ENCODE measurements at places on chromosomes 16 and 17.
A peak's percentile ranks its signal among the peaks of the same experiment; 100 is the strongest.

- DNase-seq, result no peak
Observed at GRCh38 chr17:69634844-69635243, 220.3 kb downstream of the MAP2K6 start.

DNA sequence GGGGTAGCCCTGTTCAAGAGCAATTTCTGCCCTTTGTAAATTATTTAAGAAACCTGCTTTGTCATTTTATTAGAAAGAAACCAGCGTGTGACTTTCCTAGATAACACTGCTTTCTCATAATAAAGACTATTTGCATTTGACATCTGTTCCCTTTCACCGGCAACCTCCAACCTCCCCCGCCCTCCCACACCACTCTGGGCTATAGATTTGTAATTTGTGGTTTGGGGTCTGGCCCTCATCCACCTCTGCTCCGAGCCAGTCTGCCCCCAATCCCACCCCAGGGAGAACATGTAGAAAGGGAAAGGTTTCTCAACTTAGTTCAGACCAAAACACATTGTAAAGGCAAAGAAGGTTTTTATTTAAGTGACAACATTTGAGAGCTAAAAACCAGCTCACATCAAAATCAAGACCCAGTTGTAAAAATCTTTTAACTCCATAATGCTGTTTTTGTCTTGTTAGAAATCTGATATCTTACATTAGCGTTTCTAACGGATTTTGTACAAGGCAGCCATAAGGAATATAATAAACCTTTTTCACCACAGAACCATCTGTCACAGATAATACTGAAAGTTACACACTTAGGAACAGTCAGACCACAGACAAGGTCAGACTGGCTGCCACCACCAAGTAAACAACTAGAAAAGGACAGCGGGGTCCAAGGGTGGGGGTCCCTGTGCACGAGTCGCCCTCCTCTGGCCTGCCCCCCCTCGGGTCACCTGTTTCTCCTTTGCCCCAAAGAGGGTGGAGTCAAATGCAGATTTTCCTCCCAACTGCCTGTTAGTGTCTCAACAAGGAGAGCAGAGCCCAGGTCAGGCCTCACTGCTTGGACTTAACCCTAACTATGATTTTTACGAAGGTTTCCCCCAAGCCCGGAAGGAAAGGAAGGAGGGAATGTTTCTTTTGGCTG is 6.9 kb downstream of the PIMREG start:
- no peak for DNase-seq

DNA sequence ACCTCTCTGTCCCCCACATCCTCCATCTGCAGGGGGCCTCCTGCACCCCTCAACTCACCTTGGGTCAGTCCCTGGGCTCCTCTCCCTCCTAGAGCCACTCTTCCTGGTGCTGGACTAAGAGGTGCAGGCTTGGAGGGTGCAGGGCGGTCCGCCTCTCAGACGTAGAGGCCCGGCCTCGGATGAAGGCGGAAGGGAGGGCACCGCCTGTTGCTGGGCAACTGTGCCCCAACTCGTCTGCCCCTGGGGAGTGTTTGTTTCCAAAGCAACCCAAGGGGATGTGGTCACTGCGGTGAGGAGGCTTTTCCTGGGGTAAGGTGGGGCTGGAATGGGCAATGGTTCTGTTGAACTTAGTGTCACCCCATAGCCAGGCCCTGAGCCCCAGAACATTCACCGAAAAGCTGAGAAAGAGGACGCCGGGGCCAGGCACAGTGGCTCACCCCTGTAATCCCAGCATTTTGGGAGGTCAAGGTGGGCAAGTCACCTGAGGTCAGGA is at the start of gene C16orf54:
Gene C16orf54 (minus strand): TSS at position 138 of the 493 bp plus-strand sequence. CDS start 1,039 bp downstream, outside the sequence.
- DNase-seq, result no peak

GRCh38 chr17:17758941-17759563 is 77.7 kb downstream of the SREBF1 start:
- DNase-seq, result no peak

- no peak for DNase-seq
Observed at GRCh38 chr17:28115046-28115445, 72.6 kb downstream of the NLK start.

DNA sequence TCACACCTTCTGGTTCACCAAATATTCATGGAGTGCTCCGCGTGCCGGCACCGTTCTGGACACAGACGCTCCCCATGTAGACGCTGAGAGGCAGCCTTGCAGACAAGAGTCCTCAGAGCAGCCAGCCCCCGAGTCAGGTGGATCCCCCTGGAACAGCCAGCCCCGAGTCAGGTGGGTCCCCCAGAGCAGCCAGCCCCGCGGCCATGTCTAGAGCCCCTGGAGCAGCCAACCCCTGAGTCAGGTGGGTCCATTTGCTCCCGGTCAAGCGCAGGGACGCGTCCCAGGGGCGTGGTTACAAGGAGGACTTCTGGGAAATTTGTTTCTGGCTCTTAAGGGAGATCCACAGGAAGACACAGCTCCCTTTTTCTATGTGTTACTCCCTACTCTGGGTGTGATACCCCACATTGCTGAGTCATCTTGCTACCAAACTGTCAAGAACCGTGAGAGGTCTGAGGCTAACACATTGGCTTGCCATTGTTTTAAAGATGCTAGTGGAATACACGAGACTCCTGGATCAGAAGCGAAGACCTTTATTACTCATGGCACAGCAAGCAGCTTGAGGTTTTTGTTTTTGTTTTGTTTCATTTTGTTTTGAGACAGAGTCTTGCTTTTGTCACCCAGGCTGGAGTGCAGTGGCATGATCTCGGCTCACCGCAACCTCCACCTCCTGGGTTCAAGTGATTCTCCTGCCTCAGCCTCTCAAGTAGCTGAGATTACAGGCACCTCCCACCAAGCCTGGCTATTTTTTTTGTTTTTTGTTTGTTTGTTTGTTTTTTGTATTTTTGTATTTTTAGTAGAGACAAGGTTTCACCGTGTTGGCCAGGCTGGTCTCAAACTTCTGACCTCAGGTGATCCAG is 43.3 kb upstream of the CBFA2T3 start:
- no peak for DNase-seq

GRCh38 chr16:9503251-9503984 is 412.0 kb downstream of the HAPSTR1 start:
- no peak for DNase-seq

GRCh38 chr17:60361889-60362288 is 30.0 kb downstream of the USP32 start:
- DNase-seq, result no peak

GRCh38 chr16:474420-475122 is 49.1 kb downstream of the RAB11FIP3 start:
- no peak for DNase-seq

DNA sequence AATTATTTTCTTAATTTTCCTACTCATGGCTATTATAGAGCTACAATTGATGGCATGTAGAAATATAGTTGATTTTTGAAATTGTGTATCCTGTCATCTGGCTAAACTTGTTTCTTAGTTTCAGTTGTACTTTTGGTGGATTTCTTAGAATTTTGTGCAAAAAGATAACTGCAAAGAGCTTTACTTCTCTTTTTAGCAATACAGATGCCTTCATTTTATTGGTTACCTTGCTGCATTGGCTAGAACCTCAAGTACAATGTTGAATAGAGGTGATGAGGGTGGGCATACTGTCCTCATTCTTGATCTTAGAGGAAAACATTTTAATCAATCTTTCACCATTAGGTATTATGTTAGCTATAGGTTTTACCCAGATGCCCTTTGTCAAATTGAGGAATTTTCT is 67.9 kb downstream of the METRNL start:
- no peak for DNase-seq

GRCh38 chr17:6943406-6943805 is 52.4 kb upstream of the ALOX12 start:
- DNase-seq, result no peak

DNA sequence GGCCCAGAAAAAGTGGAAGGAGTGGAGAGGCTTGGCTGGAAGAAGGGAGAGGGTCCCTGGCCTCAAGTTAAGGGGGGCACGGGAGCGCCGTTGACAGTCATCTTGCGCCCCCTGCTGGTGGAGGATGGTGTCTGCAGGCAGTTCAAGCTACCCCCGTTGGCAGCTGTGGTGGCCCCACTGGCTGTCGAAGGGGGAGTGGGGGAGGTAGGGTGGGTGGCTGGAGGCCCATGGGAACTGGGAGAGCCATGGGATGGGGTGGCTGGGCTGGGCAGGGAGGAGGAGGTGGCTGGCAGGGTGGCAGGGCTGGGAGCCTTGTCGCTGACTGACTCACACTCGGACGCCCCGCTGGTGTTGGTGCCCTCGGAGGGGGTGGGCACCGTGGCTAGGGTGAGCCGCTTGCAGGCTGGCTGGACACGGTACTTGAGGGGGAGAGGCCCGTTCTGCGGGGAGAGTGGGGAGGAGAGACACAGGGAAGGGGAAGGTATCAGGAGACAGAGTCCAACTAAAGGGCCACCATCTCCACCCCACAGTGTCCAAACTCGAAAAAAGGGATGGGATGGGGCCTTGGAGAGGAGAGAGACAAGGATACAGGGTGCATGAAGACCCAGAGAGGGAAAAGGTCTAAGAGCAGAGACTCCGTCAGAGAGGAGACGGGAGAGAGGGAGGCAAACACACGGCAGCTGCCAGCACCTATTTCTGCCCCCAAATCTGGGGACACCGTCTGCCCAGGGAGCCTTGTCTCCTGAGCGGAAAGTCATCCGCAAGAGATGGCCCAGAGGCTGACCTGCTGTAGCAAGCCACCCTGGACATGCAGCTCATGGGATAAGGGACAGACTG is 5.2 kb downstream of the CISD3 start:
- peak; percentile 9 for DNase-seq

- no peak for DNase-seq
Observed at GRCh38 chr17:13572581-13572980, 29.1 kb downstream of the HS3ST3A1 start.

DNA sequence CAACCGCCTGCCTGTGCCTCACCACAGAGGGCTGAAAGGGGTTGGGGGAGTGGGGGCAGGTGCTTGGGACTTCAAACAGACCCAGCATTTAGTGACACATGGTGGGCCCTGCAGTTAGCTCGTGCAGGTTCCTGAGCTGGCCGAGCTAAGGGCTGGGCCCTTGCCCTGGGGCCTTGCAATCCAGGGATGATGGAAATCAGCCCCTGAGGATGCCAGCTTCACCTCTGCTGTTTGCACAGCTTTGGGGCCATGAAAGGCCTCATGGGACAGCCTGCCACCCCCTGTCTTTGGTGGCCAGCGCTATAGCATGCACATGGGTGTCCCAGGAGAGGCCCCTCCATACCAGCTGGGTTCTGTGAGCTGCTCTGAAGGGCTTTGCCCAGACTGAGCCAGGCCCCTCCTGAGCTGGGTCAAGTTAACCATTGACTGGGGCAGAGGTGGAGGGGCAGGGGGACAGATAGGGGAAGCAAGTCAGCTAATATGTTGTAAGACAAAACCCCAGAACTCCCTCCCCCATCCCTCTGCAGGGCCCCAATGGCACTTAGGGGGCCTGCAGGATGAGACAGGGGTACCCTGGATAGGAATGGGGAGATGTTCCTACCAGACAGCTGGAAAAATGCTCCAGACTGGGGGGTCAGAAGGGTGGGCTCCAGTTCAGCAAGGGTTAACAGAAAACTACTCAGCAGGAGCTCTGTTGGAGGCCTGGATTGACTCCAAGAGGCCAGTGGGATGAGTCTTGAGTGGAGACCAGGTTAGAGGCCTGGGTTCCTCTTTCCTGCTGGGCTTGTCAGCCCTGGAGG is 692 bp downstream of the PRR15L start:
- no peak for DNase-seq

DNA sequence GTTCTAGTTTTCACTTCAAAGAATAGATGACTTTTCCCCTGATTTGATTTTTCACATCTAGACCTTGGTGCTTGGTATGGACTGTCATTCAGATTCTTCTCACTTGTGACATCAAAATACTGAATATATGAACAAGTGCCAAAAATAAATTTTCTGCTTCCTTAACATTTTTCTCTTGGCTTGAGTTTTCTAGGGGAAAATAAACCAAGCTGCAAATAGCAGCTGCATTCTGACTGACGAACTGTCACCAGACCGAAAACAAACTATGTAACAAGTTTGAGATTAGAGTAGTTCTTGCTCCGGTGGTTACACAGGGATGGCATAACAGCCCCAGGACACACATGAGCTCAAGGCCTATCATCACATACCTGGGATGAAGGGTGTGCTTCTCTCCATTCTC is 345.7 kb downstream of the CNTNAP4 start:
- DNase-seq, result no peak

DNA sequence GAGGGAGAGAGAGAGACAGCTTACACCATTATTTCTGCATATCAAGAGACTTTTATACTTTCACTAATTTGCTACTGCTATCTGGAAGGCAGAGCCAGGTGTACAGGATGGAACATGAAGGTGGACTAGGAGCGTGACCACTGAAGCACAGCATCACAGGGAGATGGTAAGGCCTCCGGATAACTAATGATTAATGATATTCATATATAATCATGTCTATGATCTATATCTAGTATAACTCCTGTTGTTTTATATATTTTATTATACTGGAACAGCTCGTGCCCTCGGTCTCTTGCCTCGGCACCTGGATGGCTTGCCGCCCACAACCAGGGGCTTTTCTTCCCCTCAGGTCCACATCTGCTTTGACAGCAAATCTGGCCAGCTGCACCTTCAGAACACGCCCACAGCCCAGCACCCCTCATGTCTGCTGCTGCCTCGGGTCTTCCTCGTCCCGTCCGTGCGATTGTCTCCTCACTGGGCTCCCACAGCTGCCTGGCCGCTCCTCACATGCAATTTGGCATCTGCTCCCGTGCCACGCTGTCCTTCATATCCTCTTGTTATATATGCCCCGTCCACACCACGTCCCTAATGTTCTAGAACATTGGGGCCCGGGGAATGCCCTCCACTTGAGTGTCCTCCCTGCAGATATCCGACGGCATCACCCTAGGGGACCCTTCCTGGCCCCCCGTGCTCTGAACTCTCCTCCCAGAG is 10.2 kb upstream of the DEF8 start:
- no peak for DNase-seq

GRCh38 chr17:33284022-33284421 is 9.1 kb downstream of the ASIC2 start:
- no peak for DNase-seq

- no peak for DNase-seq
Observed at GRCh38 chr17:66398059-66398458, 95.6 kb downstream of the PRKCA start.

DNA sequence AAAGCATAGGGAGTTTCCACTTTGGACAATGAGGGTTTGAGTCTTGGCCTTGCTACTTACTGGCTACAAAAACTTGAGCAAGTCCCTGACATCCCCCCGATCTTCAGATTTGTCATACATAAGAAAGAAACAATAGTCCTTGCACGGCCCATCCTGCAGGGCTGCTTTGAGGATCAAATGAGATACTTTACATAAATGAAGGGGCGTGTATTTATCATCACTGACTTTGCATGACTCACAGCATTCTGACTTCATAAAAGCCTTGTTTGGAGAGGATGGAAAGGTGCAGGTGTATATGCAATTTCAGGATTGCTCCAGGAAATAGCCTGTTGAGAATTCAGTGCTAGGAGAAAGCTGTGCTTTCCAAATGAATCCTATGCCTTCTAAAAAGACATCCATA is 465.0 kb upstream of the MAF start:
- no peak for DNase-seq

GRCh38 chr17:29622337-29623282 is at the start of gene CORO6:
Gene CORO6, minus strand, starts transcription at chr17:29622912. Its CDS starts 1,491 bp downstream, at chr17:29621421.
- peak; percentile 21 for DNase-seq

DNA sequence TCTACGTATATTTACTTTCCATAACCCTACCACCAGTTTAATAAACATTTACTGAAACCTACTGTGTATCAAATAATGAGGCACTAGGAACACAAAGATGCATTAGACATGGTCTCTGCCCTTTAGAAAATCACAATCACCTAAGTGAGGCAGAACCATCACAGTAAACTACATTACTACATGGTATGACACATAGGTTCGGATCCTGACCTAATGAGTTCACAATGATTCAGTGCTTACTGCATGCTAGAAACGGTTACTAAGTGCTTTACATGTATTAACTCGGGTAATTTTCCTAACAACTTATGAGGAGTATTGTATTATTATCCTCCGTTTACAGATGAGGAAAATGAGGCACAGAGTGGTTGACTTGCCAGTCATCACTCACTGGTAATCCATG is 5.2 kb upstream of the SYNRG start:
- no peak for DNase-seq
